ENCODE measurements at places on chromosomes 7 and 10. TPM values are rescaled to one million over a fixed set of nuclear protein-coding genes. Genes with fewer than 3 reads are reported as not detected.
A peak's percentile ranks its signal among the peaks of the same experiment; 100 is the strongest.

The EPDR1 gene
- polyA plus RNA-seq, result 4.8 TPM

- DNase-seq, result no peak
Observed at GRCh38 chr7:100896732-100897608, 1.3 kb upstream of the ACHE start.

- DNase-seq, result no peak
Observed at GRCh38 chr10:117535298-117536071, 7.1 kb upstream of the EMX2 start.

- DNase-seq, result no peak
Observed at GRCh38 chr7:5824297-5824610, 42.8 kb upstream of the RNF216 start.

- DNase-seq, result no peak
Observed at GRCh38 chr10:103776878-103777591, 78.3 kb downstream of the SH3PXD2A start.

The PLAU gene
- 37.2 TPM for polyA plus RNA-seq

- DNase-seq, result no peak
Observed at GRCh38 chr7:18700147-18700546, 204.6 kb downstream of the HDAC9 start.

DNA sequence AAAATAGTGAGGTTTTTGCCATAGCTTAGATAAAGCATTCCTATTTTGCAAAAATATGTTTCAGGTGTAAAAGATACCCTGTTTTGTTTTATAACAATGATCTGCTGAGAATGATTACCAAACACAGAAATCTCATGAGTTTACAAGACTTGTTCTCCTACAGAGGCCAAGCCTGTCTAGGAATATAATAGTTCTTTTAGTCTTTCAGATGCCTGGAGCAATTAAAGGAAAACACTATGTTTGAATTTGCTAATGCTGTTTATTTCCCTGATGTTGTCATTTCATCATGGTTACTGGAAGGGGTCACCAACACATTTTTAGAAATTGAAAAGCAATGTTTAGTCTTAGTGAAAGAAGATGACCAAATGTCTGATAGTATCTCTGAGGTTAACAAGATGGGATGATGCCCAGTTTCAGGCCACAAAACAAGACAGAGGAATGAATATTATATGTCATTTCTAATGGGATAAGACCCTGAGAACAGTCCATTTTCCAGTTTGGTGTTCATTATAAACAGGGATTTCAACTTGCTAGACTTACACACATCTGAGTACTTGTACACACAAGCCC is 559.9 kb downstream of the INHBA start:
- DNase-seq, result peak; percentile 70

DNA sequence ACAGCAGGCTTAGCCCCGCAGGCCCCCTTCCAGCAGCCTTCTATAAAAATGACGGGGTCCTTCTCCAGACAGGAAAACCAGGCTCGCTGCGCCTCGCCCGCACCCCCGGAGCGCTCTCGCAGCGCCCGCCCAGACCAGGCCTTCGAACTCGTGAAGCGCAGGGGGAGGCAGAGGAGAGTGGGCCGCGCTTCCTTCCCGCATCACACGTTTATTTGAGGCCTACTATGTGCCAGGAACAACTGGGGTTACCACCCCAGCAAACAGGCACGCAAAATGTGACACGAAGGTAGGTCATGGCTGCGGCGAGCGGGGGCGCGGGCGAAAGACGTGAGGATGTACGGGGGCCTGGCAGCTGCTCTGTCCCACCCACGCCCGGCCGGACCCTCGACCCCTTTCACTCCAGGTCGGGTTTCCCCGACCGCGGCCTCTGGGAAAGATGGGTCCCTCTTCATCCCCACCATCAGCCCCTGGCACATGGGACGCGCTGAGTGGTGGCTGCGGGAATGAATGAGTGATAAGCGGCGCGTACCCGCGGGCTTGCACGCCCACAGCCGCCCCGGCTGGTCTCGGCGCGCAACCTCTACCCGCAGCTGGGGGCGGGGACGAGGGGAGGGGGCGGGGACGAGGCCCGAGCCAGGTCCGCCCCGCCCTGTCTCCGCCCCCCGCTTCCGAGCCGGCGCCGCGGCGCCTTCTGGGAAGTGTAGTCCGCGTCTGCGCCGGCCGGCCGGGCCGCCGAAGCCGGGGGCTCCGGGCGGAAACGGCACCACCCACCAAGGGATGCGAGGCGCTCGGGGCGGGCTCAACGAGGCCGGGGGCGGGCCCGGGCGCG is 59.1 kb downstream of the ZNF467 start:
- DNase-seq, result peak; percentile 10

DNA sequence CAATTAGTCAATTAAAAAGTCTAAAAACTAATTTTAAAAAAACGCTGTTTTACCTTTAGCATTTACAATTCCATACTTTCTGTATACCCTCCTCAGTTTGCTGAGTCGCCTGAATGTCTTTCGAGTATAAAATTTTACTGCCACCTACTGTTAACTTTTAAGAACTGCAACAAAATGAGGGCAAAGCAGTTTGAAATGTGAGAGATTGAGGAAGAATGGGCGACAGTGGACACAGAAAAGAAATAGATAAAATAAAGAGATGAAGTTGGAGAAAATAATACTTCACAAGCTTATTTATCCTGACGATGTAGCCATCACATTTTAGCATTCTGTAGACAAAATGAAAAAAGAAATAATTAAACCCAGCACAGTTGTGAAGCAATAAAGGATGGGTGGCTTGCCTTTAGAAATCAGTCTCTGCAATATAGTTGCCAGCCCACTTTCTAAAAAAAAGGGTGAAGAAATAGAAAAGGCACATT is 110.8 kb upstream of the PTN start:
- no peak for DNase-seq

The H2BK1 gene
- polyA plus RNA-seq, result not detected

Data from BJ (cell line).